ENCODE measurements at places on chromosomes 12 and 14.

DNA sequence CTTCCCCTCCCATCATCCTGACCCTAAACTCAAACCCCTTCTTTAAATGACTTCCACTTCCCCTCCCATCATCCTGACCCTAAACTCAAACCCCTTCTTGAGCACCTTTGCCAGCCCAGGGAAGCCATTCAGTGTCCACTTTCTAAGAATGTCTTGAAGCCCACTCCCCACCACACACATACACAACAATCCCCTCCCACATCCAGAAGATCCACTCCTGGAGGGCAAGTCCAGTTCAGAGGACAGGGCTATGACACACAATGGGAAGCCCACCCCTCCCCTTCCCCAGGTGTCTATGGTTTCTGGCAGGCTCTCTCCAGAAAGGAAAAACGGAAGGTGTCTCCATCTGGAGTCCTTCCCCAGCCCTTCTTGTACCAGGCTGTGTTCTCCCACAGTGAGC is 117.1 kb downstream of the KCNA5 start:
- no peak for DNase-seq

GRCh38 chr14:101288436-101289229 is 272.7 kb upstream of the DIO3 start:
- no peak for DNase-seq

GRCh38 chr14:55665067-55665675 is 85.2 kb downstream of the KTN1 start:
- no peak for DNase-seq

DNA sequence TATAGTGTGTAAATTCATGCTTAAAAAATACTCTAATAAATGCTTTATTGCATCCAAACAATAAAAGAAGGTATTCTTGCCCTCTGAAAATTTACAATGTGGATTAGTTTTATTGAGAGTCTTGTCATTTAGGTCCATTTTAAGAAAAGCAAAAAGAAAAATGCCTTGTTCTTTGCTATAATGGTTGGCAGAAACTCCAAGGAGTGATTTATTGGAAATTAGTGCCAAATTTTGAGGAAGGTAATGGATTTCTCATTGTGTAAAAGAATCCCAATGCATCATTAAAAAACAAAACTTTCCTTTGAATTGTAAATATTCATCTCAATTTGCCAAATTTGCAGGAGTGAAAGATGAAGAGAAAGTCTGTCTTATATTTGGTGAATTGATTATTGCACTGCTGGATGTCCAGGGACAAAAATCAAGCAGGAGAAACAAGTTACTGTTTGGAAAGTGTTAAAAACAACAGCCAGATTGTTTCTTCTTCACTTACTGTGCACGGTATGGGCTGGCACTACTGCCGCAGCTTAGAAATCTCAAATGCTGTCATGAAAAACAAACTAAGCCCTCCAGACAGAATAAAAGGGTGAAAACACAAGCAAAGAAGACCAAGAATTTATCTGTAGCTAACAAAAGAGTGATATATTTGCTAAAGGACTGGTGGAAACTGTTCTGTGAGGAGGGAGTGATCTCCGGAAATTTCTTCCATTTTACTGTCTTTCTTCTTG is 511.7 kb downstream of the TMTC2 start:
- DNase-seq = no peak

DNA sequence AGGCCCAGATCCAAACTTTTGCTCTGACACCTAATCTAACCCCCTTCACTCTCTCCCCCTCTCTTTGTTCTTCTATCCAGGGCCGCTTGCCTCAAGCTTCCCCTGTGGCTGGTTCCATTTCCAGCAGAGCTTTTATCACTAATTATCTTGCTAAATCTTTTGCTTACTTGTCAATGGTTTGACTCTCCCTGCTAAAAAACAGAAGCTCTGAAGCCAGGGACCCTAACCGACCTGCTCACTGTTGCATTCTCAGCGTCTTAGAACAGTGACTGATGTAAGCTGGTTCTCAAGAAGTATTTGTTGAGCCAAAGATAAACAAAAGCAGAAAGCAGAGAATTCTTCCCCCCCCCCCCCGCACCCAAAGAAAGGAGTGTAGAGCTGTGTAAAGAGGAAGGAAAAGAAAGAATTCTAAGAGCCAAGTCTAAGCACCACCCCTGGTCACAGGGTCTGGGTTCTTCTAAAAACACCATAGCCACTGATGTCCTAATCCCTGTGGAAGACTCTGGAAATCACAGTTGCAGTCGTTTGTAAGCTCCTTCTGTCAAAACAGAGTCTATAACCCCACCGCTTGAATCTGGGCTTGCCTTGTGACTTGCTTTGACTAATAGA is 385.8 kb downstream of the MED13L start:
- DNase-seq = no peak

DNA sequence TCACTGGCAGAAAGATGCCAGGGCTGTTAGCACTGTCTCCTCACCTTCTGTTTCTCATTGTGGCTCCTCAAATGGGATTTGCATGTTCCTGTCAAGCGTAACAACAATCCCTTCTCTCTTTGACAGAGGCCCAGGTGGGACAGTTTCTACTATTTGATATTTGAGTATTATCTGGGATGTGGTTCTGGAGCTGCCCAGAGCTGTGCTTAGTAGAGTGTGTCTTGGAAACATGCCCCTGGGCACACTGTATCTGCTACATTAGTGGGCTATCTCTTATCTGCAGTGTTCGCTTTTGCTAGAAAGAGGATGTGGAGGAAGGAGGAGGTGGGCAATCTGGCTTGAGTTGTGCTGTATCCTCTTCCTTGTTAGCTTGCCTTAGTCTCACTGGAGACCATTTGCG is 3.8 kb upstream of the ACADS start:
- DNase-seq = no peak

DNA sequence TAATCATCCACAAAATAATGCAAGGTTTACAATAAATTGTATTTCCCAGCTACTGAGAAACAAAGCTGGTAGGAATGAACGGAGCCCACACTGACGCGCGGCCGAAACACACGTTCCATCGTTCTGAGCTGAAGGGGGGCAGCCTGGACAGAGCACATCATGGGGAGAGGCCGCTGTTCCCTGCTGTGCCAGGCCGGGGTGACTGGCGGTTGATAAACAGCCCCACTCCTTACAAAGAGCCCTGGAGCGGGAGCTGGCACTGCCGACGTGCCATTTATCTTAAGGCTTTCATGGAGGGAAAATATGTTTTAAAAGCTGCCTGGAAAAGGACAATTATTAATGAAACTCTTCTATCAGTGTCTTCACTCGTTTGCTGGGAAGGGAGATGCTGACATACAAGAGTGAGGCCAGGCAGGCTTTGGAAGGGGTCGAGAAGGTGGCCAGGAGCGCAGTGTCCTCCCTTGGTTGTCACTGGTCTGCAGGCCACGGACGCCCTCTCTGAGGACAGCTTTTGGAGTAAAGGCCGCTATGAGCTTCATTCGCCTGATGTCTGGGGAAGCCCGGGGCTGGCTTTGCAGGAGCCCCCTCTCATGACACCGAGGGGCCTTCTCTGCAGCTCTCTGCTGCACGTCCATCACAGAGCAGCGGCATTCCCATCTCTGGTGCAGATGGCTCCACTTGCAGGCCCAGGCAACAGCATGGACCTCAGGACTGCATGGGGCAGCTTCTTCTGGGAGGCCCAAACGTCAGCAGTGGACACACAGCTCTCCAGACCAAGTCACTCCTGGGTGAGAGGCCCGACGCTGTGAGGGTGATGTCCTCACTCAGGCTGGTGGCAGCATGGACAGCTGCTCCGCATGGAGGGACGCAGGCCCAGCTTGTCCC is 355.3 kb upstream of the SFSWAP start:
- DNase-seq = no peak

- no peak for DNase-seq
Measured at GRCh38 chr12:128133321-128134073, 133.5 kb upstream of the TMEM132C start.

DNA sequence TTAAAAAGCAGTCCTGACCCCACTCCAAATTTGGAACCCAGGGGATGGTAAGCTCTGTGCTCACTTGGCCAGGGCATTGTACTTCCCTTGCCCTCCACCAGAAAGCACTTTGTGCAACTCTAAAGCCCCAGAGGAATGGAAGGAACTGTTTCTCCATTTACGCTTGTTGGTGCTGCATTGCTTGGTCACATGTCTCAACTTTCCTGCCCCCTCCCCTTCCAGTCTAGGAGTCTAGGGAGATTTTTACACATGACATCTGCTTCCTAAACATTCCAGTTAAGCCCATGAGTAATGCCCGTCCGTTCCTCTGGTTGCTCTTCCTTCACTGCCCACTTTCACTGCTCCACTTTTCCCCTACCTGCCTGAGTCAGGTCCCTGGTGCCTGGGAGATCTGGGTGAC is 92.6 kb upstream of the MAP1LC3B2 start:
- no peak for DNase-seq

- no peak for DNase-seq
Measured at GRCh38 chr12:82425241-82425640, 66.9 kb downstream of the METTL25 start.

DNA sequence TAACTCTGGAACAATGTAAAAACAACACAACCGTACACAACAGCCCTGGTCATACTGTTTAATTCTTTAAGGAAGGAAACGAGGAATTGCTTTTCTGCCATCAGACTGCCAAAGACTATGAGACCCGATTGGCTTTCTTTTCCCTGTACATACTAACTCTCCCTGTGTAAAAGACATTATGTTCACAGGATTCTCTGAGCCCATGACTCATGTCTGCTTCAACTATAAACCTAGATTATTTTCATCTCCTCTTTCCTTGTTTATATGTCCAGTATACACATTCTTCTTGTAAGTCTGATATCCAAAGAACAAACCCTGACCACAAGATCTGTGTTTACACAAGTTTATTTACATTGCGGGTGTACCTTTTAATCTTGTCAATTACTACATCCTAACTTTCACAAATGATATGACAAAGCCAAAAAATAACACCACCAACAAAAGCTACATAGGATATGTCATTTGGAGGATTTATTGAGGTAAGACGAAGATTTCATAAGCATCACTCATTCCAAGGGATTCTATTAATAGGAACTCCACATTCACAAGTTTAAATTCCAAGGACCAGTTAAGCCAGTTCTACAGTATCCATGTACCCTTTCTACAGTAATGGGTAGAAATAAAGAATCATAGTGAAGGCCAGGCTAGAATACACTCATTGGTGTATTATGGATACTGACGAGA is 67.3 kb downstream of the STXBP6 start:
- no peak for DNase-seq

DNA sequence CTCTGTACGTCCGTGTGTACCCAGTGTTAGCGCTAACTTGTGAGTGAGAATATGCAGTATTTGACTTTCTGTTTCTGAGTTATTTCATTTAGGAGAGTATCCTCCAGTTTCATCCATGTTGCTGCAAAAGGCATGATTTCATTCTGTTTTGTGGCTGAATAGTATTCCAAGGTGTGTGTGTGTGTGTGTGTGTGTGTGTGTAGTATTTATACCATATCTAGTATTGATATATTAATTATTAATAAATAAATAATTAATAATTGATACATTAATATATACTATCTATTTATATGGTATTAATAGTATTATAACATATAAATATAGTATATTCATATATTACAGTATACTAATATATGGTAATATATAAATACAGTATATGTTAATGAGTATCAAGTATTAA is 101.8 kb upstream of the CCND2 start:
- no peak for DNase-seq

GRCh38 chr12:2264651-2265232 is 212.0 kb downstream of the CACNA1C start:
- no peak for DNase-seq

GRCh38 chr14:100830681-100831080 is 4.8 kb downstream of the MEG3 start:
- no peak for DNase-seq

GRCh38 chr14:105482486-105483110 is 4.1 kb upstream of the CRIP1 start:
- DNase-seq = no peak

DNA sequence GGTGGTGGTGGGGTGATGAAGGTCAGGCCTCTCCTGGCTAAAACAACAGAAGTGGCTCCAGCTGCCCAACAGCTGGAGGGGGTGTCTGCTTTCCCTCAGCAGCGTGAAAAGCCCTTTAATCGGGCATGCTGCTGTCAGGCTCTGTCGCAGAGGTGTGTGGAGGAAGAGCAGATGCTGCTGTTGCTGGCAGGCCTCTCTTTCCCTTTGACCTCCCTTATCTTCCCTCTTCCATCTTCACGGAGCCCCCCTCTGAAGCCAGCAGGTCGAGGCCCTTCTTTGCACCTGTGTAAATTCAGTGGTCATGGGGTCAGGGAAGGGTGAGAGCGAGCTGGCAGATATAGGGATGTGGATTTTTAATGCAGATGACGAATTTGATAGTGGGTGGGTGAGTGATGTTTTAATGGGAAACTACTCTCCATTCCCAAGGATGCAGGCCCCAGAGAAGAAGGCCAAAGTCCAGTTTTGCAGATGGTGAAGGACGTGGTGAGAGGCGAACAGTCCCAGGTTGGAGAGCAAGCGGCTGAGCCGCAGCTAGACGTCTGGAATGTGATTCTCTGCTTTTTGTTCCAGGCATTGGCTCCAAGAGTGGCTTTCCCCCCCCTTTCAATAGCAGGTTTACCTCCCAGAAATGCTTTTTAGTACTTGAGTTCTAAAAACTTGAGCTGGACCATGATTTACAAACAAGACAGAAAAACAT is 64.0 kb downstream of the SMOC1 start:
- no peak for DNase-seq
